ENCODE measurements at places on chromosomes 13 and 19.

DNA sequence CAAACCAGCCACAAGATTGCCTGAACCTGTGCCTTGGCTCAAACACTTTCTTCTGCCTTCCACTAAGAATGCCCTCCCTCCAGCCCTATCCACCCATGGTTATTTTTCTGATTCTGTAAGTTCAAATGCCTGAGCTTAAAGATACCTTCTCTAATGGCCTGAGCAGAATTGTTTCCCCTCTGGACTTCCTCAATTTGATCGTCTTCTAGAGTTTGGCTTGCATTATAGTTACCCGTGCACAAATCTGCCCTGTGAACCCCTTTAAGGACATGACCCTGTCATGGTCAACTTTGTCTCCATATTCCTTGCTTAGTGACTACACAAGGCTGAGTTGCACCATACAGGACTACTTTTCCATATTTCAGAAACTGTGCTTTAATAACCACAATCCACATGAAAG is 481.0 kb downstream of the FOXO1 start:
- no peak for DNase-seq

GRCh38 chr19:16698914-16699313 is 20.7 kb upstream of the NWD1 start:
- DNase-seq = peak; percentile 52

- no peak for DNase-seq
Observed at GRCh38 chr13:30024125-30024865, 173.9 kb upstream of the UBL3 start.

GRCh38 chr13:47289567-47289966 is 392.7 kb upstream of the HTR2A start:
- no peak for DNase-seq

GRCh38 chr13:101965096-101965495 is 436.8 kb downstream of the FGF14 start:
- DNase-seq = no peak

DNA sequence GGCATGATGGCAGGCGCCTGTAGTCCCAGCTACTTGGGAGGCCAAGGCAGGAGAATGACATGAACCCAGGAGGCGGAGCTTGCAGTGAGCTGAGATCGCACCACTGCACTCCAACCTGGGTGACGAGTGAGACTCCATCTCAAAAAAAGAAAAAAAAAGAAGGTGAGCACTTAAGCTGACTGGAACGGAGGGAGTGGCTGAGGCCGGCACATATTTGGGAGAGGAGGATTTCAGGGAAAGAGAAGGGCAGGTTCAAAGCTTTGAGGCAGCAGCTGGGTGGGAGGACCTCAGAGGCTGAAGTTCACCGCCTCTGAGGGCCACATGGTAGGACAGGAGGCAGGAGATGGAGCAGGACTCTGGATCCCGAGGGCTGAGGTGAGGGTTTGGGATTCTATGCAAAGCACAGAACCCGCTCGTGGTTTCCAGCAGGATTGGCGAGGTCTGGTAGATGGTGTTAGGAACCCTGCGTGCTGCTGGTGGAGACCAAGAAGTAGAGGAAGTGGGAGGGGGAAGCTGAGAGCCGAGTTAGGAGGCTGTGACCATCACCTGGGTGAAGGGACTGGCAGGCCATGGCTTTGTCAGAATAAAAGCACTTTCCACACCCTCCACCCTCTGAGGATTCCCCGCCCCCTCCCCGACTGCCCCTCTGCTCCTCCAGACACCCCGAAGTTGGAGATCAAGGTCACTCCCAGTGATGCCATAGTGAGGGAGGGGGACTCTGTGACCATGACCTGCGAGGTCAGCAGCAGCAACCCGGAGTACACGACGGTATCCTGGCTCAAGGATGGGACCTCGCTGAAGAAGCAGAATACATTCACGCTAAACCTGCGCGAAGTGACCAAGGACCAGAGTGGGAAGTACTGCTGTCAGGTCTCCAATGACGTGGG is 8.4 kb downstream of the CD22 start:
- no peak for DNase-seq

- no peak for DNase-seq
Observed at GRCh38 chr13:23572836-23573235, 2.6 kb downstream of the TNFRSF19 start.

DNA sequence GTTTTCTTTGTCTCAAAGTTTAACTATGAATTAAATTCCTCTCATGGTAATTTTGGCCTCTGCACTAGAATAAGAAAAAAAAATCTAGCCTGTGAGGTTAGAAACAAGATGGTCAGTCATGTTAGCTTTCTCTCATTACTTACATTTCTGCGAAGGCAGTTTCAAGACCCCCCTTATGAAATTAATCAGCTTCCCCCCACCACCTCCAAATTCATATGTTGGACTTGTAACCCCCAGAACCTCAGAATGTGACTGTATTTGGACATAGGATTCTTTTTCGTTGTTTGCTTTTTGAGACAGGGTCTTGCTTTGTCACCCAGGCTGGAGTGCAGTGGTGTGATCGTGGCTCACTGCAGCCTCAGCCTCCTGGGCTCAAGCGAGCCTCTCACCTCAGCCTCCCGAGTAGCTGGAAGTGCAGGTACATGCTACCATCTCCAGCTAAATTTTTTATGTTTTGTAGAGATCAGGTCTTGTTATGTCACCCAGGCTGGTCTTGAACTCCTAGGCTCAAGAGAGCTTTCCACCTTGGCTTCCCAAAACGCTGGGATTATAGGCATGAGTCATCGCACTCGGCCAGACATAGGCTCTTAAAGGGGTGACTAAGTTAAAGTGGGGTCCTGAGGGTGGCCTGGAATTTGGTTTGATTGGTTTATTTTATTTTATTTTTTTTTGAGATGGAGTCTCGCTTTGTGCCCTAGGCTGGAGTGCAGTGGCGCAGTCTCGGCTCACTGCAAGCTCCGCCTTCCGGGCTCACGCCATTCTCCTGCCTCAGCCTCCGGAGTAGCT is 1.4 kb downstream of the PLA2G4C start:
- no peak for DNase-seq

- DNase-seq = no peak
Observed at GRCh38 chr19:44644402-44645016, 799 bp downstream of the PVR start.

DNA sequence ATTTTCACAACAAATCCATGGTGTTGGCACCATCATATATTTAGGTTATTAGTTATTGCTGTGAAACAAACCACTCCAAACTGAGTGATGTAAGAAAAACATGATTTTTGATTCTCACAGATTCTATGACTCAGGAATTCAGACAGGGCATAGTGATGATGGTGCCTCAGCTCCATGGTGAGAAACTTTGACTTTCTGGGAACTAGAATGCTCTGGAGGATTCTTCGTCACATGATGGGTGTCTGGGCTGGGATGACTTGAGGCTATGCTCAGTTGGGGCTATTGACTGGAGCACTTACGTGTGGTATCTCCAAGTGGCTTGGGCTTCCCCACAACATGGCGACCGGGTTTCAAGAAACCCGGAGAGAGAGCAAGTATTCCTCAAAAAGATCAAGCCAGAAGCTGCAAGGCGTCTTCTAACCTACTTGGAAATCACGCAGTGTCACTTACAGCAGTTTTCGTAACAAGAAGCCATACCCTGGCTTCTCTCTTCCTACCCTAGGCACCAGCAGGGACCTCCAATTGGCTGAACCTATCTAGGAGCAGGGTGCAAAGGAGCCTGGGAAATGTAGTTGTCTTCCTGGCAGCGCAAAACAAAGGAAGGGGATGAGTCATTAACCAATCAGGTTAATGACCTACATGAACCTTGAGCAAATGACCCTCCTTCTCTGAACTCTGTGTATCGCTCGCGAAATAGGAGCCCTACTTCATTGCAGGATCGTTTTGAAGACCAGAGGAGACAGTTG is 22.4 kb downstream of the VAV1 start:
- no peak for DNase-seq

- no peak for DNase-seq
Observed at GRCh38 chr13:72039126-72039525, 172.1 kb upstream of the DACH1 start.

GRCh38 chr13:34672631-34673030 is 269.4 kb upstream of the NBEA start:
- no peak for DNase-seq

- DNase-seq = no peak
Observed at GRCh38 chr19:48600679-48601417, 5.7 kb upstream of the SPACA4 start.

GRCh38 chr13:112561478-112561877 is 26.5 kb downstream of the TUBGCP3 start:
- no peak for DNase-seq

GRCh38 chr13:73081256-73081915 is 22.6 kb downstream of the KLF5 start:
- no peak for DNase-seq

DNA sequence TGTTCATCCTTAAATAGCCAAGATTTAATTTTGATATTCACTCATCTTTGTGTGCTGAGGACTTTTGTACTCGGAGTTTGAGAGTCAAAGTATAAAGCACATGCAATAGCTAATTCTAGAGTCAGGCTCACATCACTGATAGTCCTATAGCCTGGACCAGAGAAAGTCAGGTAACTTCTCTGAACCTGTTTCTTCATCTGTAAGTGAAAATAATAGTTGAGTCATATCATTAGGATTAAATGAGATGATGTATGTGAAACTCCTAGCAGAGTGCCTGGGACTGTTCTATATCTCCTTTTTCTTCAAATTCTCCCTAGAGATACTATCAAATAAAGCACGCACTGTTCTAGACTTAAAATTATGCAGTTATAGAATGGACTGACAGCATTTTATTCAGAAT is 9.0 kb downstream of the CHAMP1 start:
- DNase-seq = no peak

DNA sequence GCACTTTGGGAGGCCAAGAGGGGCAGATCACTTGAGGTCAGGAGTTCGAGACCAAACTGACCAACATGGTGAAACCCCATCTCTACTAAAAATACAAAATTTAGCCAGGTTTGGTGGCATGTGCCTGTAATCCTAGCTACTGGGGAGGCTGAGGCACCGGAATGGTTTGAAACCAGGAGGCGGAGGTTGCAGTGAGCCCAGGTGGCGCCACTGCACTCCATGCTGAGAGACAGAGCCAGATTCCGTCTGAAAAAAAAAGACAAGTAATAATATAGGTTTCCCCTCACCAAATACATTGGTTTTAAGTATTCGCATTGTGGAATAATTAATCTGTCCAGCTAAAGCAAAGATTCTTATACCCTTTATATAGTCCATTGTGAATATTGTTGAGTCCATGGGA is 1544.6 kb downstream of the OLFM4 start:
- no peak for DNase-seq

GRCh38 chr13:32430018-32430747 is 2.3 kb upstream of the N4BP2L1 start:
- no peak for DNase-seq

GRCh38 chr19:35490364-35490763 is at the start of gene KRTDAP:
Gene KRTDAP, minus strand, starts transcription at chr19:35490464. Its CDS starts 22 bp downstream, at chr19:35490442.
- no peak for DNase-seq

DNA sequence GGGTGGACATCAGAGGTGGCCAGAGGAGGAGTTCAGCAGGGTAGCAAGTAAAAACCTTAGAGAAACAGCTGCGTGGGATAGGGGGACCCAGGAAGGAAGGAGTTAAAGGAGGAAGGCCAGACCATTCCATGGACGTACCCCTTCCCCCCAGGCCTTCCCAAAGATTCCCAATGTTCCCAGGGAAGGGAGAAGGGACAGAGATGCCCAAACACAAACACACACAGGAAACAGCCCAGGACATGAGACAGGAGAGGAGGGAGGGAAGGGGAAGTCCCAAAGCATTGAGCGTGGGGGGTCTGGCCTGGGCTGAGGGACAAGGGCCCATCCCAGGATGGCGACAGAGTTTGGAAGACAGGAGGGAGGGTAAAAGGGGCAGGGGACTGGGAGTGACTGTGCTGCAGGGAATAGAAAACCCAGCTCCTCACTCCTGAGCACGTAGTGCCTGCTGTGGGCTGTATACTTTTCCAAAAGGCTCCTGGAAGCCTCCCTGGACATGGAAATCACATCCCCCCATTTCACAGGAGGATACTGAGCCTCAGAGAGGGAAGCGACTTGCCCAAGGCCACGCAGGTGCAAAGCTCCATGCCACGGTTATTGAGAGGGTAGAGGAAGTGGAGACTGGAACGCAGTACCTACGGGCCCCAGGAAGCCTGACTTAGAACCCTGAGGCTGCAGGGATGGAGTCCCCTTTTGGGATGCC is 1.1 kb downstream of the SYDE1 start:
- DNase-seq = no peak

DNA sequence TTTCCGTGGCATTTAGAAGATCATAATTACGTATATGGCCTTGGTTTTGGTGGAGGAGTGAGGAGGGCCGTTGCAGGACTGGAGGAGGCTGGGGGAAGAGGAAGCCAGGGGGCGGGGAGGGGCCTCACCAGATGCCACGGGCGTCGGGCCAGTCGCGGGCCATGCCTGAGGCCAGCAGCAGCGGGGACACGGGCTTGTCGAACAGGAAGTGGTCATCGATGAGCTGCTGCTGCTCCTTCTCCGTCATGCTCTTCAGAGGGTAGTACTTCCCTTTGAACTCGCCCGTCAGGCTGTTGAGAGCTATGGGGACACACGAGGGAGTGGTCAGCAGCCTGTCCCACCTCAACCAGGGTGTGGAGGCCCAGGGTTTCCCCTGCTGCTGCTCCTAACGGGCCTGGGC is 11.1 kb downstream of the CKM start:
- DNase-seq = no peak

Data from heart right ventricle (tissue), 16 donors.